Fibroblast of skin of left biceps (primary cell): ENCODE measurements at places on chromosomes 16 and 17.

DNA sequence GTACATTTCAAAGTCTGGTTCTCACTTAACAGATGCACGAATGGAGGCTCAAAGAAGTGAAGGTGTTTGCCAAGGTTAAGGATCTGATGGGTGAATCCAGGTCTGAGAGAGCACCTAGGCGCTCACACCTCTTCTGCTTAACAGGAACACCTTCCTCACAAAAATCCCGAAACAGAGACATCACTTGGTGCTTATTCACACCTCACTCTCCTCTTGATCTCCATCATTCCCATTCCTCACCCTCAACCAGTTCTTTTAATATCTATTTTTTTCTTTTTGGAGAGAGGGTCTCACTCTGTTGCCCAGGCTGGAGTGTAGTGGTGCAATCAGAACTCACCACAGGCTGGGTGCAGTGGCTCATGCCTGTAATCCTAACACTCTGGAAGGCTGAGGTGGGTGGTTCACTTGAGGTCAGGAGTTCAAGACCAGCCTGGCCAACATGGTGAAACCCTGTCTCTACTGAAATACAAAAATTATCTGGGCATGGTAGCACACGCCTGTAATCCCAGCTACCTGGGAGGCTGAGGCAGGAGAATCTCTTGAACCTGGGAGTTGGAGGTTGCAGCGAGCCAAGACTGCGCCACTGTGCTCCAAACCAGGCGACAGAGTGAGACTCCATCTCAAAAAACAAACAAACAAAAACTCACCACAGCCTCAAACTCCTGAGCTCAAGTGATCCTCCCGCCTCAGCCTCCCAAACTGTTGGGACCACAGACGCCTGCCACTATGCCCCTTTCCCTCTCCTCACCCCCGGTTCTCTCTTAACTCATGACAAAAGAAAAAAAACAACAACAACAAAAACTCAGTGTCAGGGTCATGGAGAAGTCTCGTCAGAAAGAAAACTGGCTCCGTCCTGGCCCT is 15.1 kb downstream of the CRYM start:
- DNase-seq = no peak

DNA sequence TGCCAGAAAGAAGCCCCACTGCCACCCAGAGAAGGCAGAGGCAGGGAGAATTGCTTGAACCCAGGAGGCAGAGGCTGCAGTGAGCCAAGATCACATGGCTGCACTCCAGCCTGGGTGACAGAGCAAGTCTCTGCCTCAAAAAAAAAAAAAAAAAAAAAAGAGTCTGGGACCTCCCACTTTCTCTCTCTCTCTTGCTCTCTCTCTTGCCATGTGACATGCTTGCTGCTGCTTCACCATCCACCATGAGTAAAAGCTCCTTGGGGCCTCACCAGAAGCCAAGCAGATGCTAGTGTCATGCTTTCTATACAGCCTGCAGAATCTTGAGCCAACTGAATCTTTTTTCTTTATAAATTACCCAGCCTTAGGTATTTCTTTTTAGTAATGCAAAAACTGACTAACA is 21.5 kb upstream of the SRSF1 start:
- no peak for DNase-seq

GRCh38 chr17:63445571-63445953 is 544 bp downstream of the CYB561 start:
- no peak for DNase-seq

- DNase-seq = peak; percentile 8
Observed at GRCh38 chr17:45852535-45853297, 8.0 kb downstream of the SPPL2C start.

DNA sequence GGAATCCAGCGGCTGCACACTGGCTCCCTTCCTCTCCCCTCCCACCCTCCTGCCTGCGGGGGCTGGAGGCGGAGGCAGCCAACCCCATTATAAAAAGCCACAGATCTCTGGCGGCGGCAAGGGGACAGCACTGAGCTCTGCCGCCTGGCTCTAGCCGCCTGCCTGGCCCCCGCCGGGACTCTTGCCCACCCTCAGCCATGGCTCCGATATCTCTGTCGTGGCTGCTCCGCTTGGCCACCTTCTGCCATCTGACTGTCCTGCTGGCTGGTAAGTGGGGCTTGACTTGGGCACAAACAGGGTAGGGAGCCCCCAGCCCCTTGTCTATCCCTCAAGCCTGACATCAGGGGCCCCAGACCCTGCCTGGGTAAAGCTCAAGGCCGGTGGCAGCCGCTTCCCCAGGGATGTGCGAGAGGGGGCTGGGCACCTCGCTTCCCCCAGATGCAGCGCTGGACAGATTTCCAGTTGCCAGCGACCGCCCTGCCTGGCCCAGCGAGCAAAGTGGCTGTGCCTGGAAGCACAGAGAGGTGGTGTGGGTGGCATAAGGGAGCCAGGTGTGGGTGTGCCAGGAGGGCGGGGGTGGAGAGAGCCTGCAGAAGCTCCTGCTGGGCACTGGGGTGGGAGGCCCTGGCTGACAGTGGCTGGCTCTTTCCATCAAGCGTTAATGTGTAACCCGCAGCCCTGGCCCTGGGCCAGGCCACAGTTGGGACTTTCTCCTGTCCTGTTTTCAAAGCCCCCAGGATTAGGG is at the start of gene CX3CL1:
Gene CX3CL1 (plus strand): TSS at position 119 of the 745 bp plus-strand sequence. CDS start 79 bp downstream, at position 198.
- no peak for DNase-seq

- DNase-seq = no peak
Observed at GRCh38 chr16:88798772-88799455, 4.7 kb upstream of the CDT1 start.

DNA sequence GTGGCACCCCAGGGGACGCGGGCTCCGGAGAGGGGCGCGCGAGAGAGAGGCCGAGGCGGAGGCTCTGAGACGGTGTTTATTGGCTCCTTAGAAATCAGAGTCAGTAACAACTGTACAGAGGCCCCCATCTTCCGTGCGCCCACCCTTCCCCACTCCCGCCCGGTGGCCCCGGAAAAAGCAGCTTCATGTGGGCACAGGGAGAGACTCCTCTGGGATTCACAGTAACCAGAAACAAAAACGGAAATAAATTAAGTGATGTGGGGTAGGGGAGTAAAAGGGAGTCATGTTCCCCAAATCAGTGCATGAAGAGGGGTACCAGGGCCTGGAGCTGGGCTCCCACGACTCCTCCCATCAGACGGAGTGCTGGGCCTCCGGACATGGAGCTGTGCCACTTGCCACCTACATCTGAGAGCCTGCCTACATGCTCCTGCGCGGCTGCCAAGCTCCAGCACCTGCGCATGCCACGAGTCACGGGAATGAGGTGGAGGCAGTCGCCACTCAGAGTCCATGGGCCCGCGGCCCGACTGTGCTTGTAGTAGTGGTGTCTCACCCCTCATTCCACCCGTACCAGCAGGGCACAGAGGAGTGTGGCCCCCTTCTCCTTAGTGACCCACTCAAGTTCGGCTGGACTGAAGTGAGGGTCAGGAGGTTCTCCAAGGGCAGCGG is 543 bp upstream of the GPS2 start:
- DNase-seq = no peak

DNA sequence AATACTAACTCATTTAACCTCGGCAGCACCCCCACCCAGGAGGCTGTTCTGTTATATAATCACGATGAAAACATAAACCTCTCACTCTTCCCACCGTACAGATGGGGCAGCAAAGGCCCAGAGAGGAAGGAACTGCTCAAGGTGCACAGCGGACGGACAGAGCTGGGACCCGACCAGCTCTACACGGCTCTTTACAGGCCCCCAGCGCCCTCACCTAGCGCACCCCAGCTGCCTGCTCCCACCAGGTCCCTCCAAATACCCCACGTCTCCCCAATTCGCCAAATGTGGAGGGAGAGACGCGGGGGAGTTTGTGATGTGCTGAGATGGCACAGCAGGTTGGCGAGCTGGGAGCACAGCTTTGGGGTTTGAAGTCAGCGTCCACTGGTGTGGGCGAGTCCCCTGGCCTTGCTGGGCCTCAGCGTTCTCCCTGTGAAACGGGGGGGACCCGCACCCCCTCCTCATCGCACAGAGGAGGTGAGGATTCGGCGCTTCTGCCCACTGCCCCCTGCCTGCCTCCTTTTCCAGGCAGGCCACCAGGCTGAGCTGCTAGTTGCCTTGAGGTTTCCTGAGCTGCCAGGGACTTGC is 54.1 kb downstream of the CBFA2T3 start:
- no peak for DNase-seq

GRCh38 chr17:44382917-44383316 is 6.5 kb downstream of the ITGA2B start:
- no peak for DNase-seq

DNA sequence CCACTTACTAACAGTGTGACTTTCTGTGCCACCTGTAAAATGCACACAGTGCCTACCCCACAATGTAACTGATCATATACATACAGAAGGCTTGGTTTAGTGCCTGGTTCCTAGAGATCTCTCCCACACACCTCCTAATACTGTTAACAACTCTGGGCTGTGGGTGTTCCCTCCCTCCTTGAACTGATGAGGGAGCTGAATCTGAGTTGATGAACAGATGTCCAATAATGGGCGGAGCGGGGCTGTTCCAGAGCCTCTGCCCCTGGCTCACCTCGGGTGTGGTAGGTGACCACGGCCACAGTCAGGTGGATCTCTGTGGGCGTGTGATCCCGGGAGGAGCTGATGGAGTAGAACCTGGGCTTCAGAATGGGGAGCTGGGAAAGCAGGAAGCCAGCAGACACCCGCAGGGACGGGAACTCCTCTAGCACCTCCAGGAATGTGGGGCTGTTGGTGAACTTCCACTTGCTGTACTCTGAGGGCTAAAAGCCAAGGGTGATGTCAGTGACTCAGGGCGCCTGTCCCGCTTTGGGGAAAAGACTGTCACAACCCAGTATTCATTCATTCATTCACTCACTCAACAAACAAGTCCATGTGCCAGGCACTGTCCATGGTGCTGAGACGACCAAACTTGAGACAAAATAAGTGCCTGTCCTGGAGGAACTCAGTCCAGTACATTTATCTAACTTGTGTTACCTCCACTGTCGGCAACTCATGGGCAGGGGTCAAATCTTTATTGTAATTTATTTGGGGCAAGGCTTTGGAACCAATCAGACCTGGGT is 37.6 kb downstream of the NOS2 start:
- DNase-seq = no peak

- DNase-seq = no peak
Observed at GRCh38 chr17:40457369-40457768, 14.1 kb downstream of the IGFBP4 start.

- no peak for DNase-seq
Observed at GRCh38 chr17:82297280-82297713, 20.1 kb downstream of the CD7 start.

GRCh38 chr16:27769561-27770255 is 219.8 kb downstream of the KATNIP start:
- peak; percentile 38 for DNase-seq

- DNase-seq = no peak
Observed at GRCh38 chr16:3510416-3510815, 9.6 kb downstream of the CLUAP1 start.

DNA sequence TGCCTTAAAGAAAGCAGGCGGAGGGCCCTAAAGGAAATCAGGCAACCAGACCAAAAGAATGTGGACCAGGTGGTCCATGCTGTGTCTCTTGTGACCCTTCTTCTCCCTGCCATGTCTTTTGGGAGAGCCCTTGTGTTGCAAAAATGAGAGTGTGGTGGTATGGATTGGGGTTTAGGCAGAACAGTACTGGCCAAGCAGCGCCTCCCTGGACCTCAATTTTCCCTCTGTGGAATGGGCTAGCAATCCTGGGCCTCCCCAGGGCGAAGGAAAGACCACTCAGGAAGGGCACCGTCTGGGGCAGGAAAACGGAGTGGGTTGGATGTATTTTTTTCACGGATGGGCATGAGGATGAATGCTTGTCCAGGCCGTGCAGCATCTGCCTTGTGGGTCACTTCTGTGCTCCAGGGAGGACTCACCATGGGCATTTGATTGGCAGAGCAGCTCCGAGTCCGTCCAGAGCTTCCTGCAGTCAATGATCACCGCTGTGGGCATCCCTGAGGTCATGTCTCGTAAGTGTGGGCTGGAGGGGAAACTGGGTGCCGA is 7.6 kb upstream of the NLRC5 start:
- no peak for DNase-seq

DNA sequence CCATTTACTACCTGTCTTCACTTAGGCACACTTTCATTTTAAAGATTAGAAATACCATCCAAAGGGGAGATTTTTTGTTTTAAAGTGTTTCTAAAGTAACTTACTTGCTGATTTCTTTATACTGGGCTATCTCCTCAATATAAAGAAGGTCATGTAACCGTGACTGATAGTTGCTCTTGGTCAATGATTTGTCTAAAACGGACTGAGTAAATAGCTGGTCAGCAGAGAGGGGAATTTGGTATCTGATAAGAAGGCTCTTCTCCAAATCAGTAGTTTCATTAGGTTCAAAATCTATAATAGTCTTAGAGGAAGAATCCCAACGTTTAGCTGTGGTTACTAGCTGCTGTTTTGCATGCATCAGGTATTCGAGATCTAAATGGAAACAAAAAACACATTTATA is 66.4 kb downstream of the HELZ start:
- DNase-seq = no peak

DNA sequence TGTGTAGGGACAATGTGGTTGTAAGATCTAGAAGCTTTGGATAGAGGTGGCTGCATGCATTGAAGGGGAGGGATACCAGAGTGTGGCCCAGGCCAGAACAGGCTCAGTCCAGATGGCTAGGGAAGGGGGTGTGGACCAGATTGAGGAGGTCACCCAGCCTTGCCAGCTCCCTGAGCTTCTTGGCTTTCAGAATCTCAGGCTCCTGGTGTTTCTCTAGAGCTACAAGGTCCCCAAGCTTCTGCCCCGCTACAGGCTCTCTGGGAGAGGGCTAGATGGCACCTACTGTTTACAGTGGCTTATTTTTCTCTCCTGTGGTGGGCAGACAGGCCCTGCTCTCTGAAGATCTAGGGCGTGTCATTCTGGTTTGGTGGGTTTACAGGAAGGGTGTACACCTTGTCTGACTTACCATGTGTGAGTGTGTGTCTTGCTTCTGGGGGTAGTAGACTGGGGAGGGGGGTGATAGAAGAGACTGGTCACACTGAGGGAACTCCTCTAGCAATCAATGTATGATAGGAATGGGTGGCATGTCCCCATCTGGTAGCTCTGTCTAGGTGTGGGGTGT is 1.1 kb downstream of the RARA start:
- no peak for DNase-seq

- DNase-seq = no peak
Observed at GRCh38 chr17:16938031-16938430, 33.9 kb downstream of the TNFRSF13B start.

GRCh38 chr16:3170440-3171180 is 17.4 kb upstream of the OR1F1 start:
- no peak for DNase-seq

DNA sequence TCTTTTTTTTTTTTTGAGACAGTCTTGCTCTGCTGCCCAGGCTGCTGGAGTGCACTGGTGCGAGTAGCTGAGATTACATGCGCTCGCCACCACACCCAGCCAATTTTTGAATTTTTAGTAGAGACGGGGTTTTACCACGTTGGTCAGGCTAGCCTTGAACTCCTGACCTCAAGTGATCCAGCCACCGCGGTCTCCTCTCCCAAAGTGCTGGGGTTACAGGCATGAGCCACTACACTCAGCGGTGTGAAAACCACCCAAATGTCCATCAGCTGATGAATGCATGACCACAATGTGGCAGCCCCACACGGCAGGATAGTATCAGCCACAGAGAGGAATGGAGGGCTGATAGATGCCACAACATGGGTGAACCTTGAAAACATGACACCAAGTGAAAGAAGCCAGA is 2.1 kb downstream of the P2RX5 start:
- no peak for DNase-seq
